GM04503 (cell line): ENCODE measurements at places on chromosomes 7 and 10.

- DNase-seq = no peak
Observed at GRCh38 chr7:42945821-42946626, 13.8 kb downstream of the MRPL32 start.

GRCh38 chr10:81871558-81871957 lies 3.4 kb upstream of the NRG3 start:
- no peak for DNase-seq

DNA sequence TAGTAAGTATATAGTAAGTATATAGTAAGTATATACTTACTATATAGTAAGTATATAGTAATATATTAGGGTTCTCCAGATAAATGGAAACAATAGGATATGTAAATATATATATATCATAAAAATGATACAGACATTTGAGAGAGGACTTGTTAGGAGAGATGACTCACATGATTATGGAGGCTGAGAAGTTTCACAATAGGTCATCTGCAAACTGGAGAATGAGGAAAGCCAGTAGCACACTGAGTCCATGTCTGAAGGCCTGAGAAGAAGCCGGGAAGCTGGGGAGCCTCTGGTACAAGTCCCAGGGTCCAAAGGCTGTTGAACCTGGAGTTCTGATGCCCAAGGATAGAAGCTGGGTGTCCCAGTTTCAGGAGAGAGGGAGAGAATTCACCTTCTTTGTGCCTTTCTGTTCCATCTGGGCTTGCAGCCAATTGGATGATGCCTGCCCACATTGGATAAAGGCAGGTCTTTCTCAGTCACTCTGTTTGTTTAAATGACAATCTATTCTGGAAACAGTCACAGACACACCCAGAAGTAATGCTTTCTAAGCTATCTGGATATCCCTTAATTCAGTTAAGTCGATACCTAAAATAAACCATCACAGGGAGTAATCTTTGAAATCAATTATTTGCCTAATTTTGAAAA lies 205.5 kb upstream of the CDC14C start:
- no peak for DNase-seq

- no peak for DNase-seq
Observed at GRCh38 chr10:5500162-5500670, 846 bp upstream of the CALML5 start.
